AG04449 (cell line): ENCODE measurements at places on chromosomes 1 and 21.
A peak's percentile ranks its signal among the peaks of the same experiment; 100 is the strongest.

GRCh38 chr1:159121526-159121925 lies 45.0 kb upstream of the AIM2 start:
- no peak for DNase-seq

DNA sequence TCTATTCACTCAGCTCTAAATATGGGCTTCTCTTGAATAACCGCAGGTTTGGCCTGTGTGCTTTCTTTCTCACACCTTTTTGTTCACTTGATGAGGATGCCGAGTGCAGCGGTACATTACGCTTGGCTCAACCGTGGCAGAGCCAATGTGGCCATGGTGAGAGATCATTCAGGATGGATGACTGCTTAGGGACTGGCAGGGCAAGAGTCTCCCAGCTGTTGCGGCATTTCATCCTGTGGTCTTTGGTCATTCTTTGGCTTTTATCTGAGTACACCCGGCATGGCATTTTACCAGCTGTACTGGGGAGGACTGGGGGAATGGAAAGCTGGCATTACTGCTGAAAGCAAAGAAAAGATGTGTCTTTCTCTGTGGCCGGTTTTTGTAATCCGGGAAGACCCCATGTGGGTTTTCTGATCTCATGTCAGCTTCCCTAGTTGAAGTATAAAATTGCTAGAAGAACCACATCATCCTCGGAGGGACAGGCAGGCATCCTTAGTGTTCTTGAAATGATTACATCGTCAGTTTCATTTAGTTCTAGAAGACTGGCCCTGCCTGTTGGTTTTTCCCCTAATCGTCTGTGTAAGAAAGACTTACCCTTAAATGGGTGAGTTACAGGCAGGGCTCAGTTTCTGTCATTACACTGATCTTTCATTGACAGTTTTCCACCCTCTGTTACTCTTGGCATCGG lies 15.1 kb downstream of the PCP4 start:
- no peak for DNase-seq

DNA sequence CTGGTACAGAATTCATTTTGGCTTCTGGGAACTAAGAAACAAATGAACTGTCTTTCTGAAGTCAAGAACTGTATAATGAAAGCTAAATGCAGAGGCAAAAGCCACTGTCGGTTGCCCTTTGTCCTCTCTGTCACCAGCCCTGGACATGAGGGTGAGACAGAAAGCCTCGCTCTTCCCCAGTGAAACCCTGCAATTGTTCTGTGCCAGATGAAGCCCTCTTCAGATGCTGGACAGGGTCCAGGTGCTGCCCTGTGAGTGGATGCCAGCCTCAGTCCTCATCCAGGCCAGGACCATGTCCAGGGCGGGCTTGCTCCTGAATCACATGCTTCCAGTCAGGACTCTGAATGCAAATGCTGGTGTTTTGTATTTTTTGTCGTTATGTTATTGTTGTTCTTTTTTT lies 138.7 kb downstream of the RUNX1 start:
- no peak for DNase-seq

GRCh38 chr1:10325521-10325920 lies 73.3 kb upstream of the PGD start:
- DNase-seq = no peak

- DNase-seq = no peak
These were observed 54.7 kb downstream of the RBM11 start for GRCh38 chr21:14270631-14271030.

GRCh38 chr1:157472056-157472701 lies 80.1 kb downstream of the FCRL5 start:
- DNase-seq = no peak

DNA sequence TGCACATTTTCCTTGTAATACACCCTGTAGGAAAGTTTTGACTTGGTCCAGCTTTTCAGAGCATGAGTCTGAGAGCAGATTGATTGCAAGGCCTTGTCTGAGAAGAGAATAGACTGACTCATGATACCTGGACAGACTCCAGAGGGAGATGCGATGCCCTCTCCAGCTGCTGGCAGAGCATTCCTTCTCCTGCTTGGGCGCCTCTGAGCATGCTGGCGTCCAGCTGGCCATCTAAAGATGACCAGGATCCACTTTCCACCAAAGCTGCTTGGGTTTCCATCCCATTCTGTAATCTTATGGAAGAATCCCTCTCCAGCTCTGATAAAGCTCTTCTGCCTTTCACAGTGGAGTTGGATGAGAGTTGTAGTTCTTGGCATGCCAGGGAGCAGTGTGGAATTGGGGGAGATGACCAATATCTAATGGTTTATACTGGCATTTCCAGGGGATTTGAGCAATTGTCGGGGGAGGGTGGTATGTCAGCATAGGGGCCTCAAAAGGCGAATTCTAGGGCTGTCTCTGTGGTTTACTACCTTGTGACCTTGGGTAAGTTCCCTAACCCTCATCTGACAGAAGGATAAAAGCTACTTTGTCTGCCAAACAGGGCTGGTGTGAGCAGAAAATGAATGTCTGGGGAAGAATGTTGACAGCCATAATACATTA lies 19.5 kb downstream of the SZRD1 start:
- DNase-seq = peak; percentile 38

GRCh38 chr1:206814716-206815341 lies 42.5 kb upstream of the IL10 start:
- no peak for DNase-seq

GRCh38 chr1:186869526-186870228 lies 40.9 kb downstream of the PLA2G4A start:
- DNase-seq = no peak

DNA sequence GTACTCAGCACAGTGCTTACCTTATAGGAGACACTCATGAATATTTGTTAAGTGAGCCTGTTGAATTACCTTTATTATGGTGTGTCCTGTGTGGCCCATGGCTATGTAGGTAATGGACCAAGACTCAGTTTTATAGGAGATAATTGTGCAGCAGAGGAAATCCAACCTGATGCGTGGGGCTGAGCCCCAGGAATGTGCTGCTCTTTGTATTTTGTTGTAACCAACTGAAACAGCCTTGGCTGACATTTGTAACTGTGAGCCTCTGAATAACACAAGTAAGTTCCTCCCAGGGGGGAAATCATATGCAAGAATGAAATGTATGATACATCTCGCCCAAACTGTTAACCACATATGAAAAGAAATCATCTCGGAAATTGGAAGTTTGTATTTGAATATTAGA lies 364.2 kb upstream of the ZP4 start:
- DNase-seq = no peak

DNA sequence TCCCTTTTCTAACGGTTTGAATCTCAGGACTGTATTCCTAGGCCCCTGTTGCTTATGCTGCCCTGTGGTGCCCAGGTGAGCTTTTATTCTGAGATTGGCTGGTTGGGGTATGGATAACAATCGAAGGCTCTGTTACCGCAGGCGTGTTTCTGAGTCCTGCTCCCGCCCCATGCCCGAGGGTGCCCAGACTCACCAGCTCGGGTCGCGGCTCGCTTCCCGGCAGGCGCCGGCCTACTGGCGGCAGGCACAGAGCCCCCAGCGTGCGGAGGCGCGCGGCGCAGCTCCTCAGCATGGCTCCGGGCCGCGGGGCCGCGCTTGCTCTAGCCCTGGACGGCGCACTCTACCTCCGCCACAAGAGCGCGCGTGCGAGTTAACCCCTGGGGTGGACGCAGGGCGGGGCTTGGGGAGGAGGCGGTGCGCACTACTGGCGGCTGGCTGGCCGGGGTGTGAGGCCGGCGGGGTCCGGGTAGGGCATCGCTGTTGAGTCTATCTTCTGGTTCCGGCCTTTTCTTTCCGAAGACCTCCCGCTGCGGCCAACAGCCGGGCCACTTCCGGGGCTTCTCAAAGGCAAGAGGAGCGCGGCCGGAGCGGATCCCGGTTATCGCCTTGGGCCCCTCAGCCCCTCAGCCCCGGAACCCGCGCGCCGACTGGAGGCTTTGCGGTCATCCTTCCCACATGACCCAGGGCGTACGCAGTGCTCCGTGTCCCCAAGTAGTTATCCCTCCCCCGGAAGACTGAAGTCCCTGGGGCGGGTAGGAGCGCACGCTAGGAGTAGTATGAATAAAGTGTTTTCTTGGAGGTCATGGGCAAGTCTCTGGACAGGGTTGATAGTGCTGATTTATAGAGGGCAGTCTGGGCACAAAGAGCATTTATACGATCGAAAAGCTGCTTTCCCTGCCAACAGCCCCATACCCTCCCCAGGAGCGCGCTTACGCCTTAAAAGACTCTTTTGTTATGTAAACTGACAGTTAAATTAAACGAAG lies at the start of gene THEM4:
TSS of gene THEM4 (minus strand) at position 345 of the 983 bp plus-strand sequence. CDS start at position 292, 53 bp downstream.
- DNase-seq = peak; percentile 71

DNA sequence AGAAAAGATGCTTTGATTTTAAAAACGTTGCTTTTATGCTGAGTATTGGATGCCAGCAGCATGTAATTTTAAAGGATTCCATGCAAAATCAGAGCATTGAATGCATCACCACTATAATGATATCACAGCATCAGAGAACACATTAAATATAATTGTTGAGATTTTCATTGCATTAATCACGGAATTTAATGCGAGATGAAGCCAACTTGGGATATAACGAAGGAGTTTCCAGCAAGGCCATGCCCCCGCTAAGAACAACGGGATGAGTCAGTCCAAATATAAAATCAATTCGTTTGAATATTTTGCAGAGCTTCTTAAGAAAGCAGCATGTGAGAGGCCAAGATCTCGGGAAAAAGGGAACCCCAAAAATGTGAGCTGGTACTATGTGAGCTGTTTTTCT lies 423.4 kb upstream of the CHRM3 start:
- DNase-seq = no peak

DNA sequence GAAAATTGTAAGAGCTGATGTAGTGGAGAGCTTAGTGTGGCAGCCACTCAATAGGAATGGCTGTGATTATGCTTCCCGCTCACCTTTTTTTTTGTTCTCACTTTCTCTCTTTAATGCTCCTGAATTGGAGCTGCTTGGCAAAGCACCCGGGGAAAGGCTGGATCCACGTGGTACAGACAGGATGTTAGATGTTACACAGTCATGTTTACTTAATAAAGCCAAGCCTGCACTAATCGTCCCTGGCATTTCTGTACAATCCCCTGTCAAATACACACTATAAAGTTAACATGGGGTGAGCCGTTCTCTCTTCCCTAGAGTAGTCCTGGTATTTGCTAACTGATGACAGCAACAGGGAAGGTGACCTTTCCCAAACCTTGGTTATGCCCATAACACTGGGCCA lies 187.8 kb downstream of the ZSCAN20 start:
- DNase-seq = no peak

GRCh38 chr1:84402060-84402459 lies 3.8 kb downstream of the DNASE2B start:
- no peak for DNase-seq

DNA sequence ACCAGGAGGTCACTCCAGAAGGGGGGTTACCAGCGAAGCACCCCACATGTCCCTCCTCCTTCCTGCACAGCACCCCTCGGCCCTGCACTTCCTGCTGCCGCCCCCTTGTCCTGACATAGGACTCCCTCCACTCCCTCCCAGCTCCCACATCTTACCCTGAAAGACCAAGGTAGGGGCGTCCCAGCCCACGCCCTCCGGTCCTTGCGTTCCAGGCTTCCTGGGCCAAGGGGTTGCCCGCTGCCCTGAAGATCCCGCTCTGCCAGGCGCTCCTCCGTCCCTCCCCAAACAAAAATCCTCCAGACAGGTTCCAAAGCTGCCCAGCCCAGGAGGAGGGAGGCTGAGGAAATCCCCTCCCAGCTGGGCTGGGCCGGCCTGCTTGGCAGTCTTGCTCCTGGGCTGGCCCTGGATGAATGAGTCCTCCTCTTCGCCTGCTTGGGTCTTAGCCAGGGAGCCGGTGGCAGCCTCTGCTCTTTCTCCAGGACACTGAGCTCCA lies at the start of gene RHBDL2:
TSS of gene RHBDL2 (minus strand) at position 304 of the 493 bp plus-strand sequence. CDS start 22,618 bp downstream, outside the sequence.
- no peak for DNase-seq

- DNase-seq = no peak
These were observed 6.3 kb downstream of the ARID1A start for GRCh38 chr1:26701995-26702679.

DNA sequence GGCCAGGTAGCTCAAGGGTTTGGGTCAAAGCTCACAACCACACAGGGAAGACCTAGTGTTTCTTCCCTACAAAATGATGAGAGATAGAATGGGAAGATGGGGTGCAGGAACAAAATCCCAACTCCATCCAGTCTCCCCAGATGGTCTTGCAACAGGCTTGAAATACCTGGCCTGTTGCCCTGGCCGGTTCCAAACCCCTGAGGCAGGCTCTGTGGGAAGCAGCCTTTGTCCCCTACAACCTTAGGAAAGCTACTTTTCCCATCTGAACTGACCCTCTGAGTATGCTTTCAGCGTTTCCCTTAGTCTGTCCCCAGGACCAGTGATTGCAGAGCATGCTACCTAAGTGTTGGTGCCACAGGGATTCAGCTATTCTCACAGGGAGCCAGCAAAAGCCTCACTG lies 104.0 kb downstream of the GDAP2 start:
- DNase-seq = no peak

DNA sequence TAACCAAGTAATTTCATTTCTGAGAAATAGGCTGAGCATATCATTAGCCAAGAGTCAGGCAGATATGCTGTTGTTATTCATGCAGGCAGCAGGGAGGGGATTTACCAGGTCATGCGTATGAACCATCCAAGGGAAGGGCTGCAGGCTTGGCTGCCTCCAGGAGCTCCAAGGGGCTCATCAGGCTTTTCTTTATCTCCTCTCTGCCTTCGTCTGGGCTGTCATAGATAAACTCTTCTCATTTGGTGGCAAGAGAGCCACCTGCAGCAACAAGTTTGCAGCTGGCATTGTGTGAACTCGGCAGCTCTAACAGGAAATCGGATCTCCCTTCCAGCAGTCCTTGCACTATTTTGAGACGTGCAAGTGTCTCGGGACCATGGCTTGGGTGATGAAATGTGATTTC lies 7.5 kb downstream of the CCDC27 start:
- no peak for DNase-seq

- DNase-seq = no peak
These were observed 358.1 kb downstream of the LRRIQ3 start for GRCh38 chr1:73839922-73840321.

DNA sequence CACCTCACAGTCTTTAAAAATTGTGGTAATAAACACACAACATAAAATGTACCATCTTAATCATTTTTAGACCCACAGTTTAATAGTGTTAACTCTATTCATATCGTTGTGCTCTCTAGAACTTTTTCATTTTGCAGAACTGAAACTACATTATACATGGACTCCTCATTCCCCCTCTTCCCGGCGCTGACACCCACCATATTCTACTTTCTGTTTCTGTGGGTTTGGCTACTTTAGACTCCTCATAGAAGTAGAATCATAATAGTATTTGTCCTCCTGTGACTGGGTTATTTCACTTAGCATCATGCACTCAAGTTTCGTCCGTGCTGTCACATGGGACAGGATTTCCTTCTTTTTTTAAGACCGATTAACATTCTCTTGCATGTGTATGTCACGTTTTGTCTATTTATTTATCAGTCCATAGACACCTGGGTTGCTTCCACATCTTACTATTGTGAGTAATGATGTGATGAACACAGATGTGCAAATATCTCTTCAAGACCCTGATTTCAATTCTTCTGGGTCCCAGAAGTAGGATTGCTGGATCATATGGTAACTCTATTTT lies 62.9 kb upstream of the TMPRSS2 start:
- DNase-seq = no peak

- DNase-seq = no peak
These were observed 180.8 kb downstream of the BRINP2 start for GRCh38 chr1:177351361-177352108.
